ENCODE measurements at places on chromosomes 7 and 10.

- no peak for DNase-seq
Measured at GRCh38 chr10:42987121-42987541, 89.7 kb upstream of the RET start.

DNA sequence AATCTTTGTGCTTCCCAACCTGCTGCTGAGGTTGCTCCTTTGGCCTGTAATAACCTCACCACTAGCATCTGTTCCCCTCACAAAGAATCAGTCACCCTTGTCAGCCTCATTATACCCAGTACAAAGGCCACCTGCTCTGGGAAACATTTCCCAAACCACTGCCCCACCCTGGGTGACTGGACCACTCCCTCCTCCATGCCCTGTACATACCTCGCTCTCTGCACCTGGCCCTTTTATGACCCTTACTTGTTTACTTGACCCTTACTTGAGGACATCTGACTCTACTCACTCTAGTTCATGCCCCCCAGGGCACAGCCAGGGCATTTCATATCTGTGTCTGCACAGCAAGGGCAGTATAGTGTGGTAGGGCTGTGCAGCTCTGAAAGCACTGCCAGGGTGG lies 21.4 kb upstream of the AOC1 start:
- DNase-seq = no peak

- no peak for DNase-seq
Measured at GRCh38 chr7:154336295-154336694, 284.1 kb downstream of the DPP6 start.

- no peak for DNase-seq
Measured at GRCh38 chr10:73586583-73586984, 4.6 kb downstream of the USP54 start.
